NCI-H1092 (cell line): ENCODE measurements at places on chromosomes 5 and 9.

DNA sequence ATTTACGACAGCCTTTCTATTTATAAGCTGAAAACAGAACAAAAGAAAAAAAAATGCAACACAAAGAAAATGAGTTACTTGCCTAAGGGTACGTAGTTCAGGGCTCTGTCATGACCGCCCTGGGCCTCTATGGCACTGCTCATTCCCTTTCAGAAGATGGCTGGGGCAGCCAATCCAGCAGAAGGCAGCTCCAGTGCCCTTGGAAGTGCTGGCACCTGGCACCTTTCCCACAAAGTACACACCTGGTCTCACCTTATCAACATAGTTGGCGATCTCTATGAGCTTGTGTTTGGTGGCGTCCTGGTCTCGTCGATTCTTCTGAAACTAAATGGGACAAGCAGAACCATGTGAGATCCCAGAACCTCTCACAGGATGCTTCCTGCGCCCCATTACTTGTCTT is 53.2 kb downstream of the NIPAL4 start:
- no peak for DNase-seq

DNA sequence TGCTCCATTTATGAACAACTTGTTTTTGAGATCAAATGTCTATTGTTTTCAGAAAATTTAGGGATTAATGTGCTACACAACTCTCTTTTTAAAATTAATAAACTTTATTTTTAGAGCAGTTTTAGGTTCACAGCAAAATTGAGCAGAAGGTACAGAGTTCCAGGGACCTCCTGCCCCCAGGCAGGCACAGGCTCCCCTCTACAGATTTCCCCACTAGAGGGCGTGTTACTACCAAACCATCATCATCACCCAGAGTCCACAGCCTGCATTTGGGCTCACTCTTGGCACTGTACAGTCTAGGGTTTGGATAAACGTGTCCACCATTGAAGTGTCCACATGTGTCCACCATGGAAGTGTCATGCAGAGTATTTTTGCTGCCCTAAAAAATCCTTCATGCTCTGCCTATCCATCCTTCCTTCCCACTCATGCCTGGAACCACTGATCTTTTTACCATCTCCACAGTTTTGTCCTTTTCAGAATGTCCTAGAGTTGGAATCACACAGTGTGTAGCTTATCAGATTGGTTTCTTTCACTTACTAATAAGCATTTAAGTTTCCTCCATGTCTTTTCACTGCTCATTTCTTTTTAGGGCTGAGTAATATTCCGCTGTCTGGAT is 61.7 kb downstream of the MRPL36 start:
- no peak for DNase-seq

GRCh38 chr5:60701321-60701968 is 1.5 kb upstream of the DEPDC1B start:
- no peak for DNase-seq

- DNase-seq = no peak
These were observed 390.4 kb upstream of the KIF2A start for GRCh38 chr5:61915646-61916045.

- DNase-seq = no peak
These were observed 455.5 kb upstream of the TRPC7 start for GRCh38 chr5:136820848-136821247.

DNA sequence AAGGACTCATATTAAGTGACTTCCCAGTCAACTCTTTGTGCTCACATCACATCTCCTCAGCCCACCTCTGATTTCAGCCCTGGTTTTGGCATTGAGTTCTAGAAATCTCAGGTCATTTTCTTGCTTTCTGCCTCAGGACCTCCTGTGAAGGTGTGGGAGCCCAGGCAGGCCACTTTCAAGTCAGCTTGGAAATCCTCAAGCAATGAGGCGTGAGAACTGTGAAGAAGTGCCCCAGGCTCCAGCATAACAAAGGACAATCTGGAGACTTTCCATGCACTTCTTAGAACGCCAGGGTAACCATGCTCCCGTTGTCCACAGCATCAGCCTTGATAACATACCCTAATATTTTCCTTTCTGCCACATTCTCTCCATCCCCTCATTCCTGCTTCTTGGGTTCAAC is 131.2 kb upstream of the MAP3K1 start:
- no peak for DNase-seq

DNA sequence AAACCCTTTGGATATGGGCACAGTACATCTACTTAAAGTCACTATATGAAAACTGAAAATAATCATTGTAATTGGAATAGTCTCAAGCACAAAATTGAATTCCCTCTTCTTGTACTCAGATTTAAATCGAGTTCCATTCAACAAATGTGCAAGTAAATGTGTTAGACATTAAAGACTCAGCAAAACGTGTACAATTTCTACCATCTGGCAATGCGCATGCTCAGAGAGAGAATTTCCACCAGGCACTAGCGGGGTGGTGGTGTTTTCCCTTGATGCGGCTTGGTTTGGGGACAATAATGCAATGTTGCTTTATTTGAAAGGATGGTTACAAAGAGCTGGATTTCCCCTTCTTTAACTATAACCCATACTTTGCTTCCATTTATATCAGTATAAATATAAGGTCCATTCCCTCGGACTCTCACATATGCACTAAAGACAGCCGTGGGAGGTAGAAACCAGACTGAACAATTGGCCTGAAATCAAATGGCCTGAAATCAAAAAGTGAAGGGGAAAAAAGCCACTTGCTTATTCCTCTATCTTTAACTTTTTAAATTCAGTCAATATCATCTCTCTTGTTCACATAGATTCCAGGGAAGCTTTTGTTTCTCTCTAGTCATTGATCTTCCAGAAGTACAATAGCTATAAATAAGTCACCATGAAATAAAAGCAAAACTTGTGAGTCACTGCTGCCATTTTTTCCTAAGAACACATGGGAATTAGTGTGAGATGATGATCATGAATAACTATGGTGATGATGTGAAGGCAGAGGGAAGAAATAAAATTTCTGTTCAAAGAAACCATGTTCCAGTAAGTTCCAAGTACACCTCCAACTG is 59.2 kb downstream of the ADAMTS12 start:
- no peak for DNase-seq

DNA sequence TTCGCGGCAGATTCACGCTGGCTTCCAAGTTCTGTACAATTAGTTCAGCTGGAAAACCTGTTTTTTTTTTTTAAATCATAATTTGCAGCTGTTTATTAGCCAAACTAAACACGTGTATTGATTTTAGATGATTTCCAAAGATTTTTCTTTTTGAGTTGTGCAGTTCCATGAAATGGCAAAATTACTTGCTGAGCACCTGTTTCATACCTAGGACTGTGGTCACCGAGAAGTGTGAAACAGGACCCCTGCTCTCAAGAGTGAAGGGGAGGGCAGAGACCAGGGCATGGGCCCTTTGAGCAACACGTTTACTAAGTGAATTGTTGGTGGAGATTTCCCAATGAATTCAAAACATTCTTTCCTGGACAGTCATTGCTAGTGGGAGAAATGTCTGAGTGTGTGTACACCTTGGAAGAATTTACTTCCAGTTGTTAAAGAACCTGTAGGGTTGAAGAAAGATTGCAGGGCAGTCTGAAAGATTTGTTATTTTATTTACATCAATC is 688 bp downstream of the SNX24 start:
- no peak for DNase-seq

DNA sequence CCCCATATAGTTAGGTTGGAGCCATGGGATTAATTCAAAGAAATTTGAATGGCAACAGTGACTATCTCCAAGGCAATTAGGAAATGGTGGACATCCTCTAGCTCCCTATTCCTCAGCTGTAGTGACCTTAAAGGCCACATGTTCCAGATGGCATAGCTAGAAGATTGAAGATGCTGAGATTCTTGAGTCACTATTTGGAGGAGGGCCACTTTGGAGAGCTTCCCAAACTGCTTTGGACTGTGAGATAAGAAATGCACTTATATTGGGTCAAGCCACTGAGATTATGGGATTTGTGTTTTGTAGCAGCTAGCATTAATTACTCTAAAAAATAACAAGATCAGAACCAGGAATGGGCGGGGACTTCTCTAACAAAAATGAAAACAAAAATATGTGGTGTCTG is 636.2 kb upstream of the CCNG1 start:
- DNase-seq = no peak

- no peak for DNase-seq
These were observed 137.3 kb downstream of the FSTL4 start for GRCh38 chr5:133474851-133475590.

GRCh38 chr5:149174847-149175234 is 33.5 kb downstream of the ABLIM3 start:
- DNase-seq = no peak

GRCh38 chr5:138736293-138736692 is 16.9 kb upstream of the CTNNA1 start:
- no peak for DNase-seq

- DNase-seq = no peak
These were observed 444.0 kb upstream of the PTGER4 start for GRCh38 chr5:40235471-40236400.

- DNase-seq = no peak
These were observed 283.5 kb upstream of the C9orf72 start for GRCh38 chr9:27856748-27857147.

DNA sequence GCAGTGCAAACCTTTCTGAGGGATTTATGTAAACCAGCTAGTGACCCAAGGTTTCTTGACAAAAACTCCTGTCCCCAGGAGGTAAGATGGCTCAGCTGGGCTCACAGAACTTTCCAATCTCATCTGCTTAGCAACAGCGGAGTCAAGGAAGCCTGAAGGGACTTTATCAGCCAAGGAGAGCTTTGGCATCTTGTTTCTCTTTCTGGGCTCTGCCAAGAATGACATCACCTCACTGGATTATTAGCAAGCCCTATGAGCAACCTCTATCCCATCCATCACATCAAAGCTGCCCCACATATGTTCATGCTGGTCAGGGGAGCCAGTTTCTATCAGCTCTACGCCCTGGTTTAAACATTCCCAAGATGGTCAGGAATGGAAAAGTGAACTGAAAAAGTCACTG is 461.3 kb downstream of the ENC1 start:
- no peak for DNase-seq

GRCh38 chr9:26974927-26975326 is 18.7 kb downstream of the IFT74 start:
- DNase-seq = no peak

DNA sequence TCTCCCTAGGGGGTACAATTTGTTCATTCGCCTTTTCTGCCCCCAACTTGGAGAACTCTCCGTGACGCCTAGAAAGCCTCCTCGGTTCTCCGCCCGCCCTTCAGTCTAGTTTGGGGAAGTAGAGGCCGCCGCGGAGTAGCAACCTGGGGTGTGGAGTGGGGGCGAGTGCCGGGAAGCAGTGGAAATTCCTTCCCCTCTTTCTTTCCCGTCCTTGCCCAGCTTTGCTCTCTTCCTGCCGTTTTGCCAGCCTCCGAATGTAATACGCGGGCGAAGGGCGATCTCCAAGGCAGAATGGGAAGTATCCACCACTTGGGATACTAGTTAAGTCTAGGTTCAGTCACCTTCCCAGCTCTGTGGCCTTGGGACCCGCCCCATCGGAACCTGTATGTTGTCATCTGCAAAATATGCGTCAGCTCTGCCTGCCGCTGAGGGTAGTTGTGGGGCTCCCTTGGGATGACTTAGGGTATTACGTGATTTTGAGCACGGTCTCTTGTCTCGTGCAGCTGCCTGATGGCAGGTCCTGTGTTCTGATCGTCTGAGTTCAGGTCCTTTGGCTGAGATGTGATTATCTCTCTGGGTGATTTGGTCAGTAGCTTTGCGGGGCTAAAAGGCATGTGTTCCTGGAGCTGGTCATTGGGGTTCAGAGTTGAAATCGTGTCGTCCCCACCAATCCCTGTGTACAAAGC is 724 bp downstream of the PAM start:
- peak; percentile 29 for DNase-seq

- no peak for DNase-seq
These were observed 32.9 kb upstream of the FCN1 start for GRCh38 chr9:134950386-134951210.

- DNase-seq = peak; percentile 31
These were observed 35.5 kb upstream of the ADAMTSL1 start for GRCh38 chr9:18438300-18438925.

DNA sequence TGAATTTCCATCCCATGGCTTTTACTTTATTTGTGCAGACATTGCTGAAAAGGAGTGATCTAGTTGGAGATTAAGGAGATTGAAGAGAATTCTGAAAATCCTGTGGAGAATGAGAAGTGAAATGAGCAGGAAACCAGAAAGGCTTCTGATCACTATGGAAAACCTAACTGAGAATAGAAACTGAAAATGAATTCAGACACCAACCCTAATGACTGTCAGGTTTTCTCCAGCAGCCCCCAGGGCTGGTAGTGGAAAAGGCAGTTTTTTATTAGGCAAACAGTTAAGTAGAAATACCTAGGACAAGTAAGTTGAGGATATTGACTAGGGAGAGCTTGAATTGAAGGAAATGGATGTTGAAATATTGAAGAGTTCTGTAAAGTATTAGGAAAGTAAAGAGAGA is 14.7 kb upstream of the ARRDC3 start:
- DNase-seq = no peak

- no peak for DNase-seq
These were observed 289.2 kb upstream of the PCSK5 start for GRCh38 chr9:75601280-75601679.

GRCh38 chr9:88092797-88093331 is 45.4 kb downstream of the SPATA31C2 start:
- no peak for DNase-seq

- DNase-seq = no peak
These were observed 16.8 kb downstream of the NCS1 start for GRCh38 chr9:130188860-130189481.

- DNase-seq = no peak
These were observed 50.4 kb downstream of the RUSC2 start for GRCh38 chr9:35540315-35540714.

DNA sequence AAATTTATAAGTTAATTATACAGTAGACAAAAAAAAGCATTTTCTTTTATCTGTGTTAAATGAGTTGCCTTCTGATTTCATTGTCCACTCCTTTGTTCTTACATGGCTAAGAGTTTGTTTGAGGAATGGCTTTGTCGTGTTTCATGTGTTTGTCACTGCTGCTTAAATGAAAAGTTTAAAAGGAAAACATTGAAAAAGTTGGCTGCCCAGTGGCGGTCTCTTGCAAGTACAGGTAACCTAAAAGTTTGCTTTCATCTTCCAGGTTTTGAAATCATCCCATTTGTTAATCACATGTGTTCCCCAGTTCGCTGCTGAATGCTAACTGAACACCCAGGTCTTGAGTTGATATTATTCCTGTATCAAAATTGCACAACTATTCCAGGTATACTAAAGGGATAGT is 33.9 kb downstream of the EGFLAM start:
- DNase-seq = no peak

- peak; percentile 89 for DNase-seq
These were observed at the start of gene KLF4 for GRCh38 chr9:107489687-107490605. TSS of gene KLF4 (minus strand) at chr9:107489769. CDS start at chr9:107489172, 597 bp downstream.

- DNase-seq = no peak
These were observed 546.8 kb upstream of the ZNF608 start for GRCh38 chr5:125293223-125293622.

GRCh38 chr5:152400846-152401245 is 4.2 kb downstream of the NMUR2 start:
- no peak for DNase-seq

GRCh38 chr5:164335837-164336236 is 830.4 kb downstream of the MAT2B start:
- no peak for DNase-seq
